ENCODE measurements at places on chromosomes 7 and 10. TPM values are rescaled to one million over a fixed set of nuclear protein-coding genes. Genes with fewer than 3 reads are reported as not detected.

DNA sequence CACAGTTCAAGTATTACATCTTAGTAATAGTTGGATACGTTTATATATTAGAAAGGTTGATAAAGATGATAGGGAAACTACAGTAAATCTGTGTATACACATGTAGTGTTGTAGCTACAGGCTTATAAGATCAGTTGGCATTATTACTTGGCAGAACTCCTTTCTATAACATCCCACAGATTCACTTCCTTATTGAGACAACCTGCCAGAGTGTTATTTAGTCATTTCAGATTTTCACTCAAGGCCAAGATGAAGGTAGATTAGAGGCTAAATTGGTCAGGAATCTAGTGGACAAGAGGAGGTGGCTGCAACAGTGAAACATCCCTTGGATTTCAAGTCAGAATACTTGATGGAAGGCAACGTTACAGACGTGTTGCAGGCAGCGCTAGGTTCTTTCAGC, 63.0 kb downstream of the PAPSS2 start:
- DNase-seq, result peak; percentile 35

DNA sequence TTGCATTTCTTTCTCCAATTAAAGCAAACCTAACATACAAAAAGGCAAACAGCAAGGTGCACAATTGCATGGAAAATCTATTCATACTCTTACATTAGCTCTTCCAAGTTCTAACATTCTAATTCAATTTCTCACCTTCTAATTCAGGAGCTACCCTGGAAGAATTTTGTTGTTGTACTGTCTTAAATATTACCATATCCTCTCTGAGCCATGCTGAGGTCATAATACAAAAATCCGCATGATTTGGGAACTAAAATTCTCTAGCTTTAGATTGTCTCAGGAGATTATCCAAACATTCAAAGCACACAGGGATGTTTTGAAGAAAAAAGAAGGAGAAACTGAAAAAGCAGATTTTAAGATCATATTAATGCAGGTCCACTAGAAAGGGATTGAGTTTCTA, 229.9 kb downstream of the KIAA1217 start:
- DNase-seq, result no peak

Gene SP4
- total RNA-seq, result 11.4 TPM

Gene OR6V1
- total RNA-seq, result not detected

DNA sequence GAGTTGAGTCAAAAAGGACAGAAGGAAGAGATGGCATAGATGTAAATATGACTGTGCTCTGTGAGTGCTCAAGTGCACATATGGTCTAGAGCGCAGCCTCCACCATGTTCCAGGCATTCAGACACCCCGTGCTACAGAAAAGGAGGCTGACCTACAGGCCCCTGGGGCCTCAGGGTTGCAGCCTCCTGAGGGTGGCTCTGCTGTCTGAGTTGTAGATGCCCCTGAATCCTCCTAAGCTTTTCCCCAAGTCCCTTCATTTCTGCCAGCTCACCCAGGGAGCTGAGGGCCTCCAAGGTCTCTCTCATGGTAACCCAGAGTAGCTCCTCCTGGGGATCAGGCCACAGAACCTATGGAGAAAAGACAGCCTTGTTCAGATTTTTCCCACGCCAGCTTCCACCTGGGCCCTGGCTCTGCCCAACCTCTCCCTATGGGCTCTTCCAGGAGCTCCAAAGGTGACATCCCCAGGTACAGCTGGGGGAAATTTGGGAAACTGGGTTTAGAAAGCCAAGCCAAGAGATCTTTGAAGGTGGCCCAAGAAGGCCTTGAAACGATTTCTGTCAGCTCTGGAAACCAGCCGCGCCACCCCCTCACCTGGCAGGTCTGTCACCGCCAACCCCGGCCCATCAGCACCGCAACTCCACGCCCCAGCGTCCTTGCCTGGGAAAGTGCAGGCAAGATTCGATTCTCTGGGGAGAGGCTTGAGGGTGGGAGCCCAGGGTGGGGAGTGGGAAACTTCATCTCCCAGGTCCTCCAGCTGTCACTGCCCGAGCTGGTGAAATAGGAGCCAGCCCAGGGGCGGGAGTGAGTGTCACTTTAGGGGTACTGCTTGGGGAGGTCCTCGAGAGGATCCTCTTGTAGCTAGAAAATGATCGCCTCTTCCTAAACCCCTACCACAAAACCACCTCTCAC, 2.4 kb downstream of the ZNF467 start:
- DNase-seq, result peak; percentile 4
